M059J (cell line): ENCODE measurements at places on chromosomes 6 and 20.

- DNase-seq = no peak
These were observed 50.0 kb downstream of the CDH26 start for GRCh38 chr20:60008130-60008808.

DNA sequence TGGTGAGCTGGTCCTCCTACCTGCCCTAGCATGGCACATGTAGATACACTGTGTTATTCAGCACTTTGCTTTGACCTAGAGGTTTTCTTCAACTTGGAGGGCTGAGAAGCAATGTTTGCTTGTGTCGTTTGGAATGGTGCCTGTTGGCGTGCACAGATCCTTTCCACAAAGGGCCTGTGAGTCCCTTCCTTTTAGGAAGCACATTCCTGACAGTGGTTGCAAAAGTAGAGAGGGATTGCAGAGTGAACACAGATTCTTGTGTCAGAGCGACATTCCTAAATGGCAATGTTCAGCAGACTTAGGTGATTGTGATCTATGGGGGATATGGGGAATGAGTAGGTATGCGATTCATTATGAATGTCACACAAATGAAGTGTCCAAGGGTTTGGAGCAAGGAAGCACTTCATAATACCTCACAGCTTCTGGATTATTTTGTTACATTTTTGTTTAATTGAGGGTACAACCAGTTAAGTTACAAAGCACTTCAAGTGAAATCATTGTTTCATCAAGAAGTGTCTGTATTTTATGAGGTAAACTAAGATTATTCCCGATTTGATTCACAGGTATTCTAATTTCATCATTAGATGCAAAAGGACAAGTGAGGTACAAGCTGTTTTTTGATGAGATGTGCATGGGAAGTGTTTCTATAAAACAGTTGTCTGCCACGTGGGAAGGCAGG is 713 bp upstream of the RNF144B start:
- no peak for DNase-seq

DNA sequence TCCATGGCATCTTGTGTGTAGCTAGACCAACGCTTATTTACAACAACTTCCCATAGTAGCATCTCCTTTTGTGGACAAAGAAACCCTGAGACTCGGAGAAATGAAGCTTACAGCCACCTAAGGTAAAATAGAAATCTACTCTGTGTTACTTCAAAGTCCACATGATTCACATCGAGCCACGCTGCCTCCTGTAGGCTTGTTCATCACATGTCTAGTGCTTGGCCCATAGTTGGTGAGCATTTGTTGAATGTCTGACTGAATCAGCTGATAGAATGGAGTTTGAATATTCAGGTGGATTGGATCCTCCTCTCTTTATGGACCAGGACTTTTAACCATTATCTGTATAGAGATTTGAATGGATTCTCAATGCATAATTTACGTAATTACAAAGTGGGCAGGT is 130.7 kb downstream of the CCDC170 start:
- DNase-seq = no peak

DNA sequence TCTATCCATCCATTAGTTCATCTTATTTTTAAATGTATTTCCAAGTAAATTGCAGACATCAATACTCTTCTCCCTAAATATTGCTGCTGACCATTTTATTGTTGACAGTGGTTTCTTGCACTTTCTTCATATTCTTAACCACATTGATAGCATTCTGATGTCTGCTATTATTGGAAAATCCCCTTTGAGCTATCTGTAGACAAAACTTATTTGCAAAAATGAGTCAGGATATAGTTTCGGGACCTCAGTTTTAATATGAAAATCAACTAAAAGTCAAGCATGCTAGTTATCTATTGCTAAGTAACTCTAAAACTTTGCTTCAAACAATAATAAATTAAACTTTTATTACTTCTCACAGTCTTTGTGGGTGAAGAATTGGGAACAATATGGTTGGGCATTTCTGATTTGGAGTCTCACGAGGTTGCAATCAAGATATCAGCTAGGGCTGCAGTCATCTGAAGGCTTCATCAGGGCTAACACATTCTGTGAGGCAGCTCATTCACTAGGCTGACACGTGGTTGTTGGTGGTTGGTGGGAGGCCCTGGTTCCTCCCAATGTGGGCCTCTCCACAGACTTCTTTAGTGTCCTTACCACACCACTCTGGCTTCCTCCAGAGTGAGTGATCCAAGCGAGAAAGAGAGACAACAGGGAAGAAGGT is 32.7 kb downstream of the CD109 start:
- no peak for DNase-seq

- no peak for DNase-seq
These were observed 116.9 kb downstream of the UTRN start for GRCh38 chr6:144401736-144402733.

- no peak for DNase-seq
These were observed 11.7 kb upstream of the FRK start for GRCh38 chr6:116072368-116072767.

DNA sequence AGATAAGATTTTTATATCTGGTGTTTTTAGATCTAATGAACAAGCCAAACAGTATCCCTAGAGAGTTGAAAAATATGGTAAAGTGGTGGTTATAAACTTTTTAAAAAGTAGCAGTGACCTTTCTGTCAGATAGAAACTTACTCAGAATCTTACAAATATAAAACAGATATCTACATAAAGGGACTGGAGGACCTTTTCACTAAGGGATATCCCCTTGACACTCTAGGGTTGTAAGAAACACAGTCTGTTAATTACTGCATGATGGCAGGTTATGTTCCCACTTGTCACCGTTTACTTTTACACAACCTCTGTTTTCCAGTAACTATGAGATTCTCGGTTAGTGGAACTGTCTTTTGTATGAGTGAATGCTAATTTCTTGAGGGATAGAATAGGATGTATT is 11.5 kb downstream of the CFAP206 start:
- DNase-seq = no peak

DNA sequence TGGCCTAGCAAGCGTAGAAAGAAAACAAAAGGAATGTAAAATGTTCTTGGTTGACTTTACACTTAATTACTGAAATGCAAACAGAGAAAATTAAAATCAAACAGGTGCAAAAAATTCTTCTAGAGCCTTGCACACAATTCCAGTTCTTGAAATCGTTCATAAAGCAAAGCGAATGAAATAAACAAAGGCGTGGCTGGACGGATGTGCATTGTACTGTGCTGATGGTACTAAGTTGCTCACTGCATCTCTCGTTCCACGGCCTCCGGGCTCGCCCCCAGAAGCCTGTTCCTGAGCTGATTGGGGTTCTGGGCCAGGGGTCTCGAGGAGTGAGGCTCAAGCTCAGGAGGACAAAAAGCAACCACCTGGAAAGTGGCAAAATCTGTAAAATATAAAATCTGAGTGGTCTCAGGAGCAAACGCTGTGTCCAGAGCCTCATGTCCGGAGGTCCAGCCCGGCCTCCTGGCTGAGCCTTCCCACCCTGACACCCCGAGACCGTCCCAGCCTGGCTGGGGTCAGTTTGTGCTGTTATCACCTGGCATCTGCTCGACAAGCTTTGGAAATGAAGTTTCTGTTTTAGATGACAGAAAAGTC is 71.3 kb downstream of the TTLL2 start:
- no peak for DNase-seq

GRCh38 chr6:92687278-92687677 is 732.1 kb downstream of the EPHA7 start:
- no peak for DNase-seq

DNA sequence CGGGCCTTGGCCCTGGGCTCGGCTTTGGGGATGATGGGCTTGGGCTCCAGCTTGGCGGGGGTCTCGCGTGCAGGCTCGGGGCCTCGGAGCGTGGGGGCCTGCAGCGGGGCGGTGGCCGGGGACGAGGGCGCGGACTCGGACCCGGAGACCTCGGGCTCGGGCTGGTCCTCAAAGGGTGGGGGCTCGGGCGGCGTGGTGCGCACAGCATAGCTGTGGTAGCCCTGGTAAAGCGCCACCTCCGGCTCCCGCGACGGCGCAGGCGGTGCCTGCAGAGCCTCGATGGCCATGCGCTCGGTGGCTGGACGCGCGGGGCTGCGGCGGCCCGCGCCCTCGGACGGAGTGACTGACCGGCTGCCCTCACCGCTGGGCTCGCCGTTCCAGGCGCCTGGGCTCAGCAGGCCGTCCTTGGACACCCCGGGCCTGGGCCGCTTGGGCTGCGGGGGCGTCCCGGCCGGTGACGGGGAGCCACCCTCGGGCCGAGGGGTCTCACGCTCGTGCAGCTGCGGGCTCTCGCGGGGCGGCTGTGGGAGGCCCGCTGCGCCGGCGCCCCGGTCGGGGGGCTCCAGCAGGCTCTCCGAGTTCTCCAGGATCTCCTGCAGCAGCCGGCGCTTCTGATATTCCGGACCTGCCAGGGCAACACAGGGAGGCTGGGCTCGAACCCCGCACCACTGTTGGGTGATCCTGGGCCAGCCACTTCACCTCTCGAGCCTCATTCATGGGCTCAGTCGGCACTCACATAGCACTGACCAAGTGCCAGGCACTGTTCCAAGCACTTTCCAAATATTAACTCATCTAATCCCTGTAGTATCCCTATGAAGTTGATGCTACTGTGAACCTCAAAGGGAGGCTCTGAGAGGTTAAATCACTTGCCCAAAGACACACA is 71.0 kb downstream of the JPH2 start:
- DNase-seq = no peak

GRCh38 chr6:130574146-130574545 is 208.3 kb downstream of the TMEM200A start:
- no peak for DNase-seq

DNA sequence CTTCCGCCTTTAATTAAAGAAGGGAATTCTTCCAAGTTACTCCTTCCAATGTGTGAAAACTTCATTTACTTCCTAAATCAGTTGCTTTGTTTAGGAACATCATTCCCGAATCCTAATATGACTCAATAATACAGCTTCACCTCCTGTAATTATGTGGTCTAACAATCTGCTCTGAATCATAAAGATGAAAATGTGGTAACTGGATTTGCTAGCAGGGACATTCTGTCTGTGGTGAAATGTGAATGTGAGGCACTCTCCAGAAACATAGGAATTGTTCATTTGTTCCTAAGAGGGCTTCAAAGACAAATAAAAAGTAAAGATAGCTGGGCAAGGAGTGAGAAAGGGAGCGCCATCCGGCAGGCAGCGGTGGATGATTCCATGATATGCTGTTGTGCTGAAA is 678.1 kb downstream of the KIF16B start:
- DNase-seq = peak; percentile 68

DNA sequence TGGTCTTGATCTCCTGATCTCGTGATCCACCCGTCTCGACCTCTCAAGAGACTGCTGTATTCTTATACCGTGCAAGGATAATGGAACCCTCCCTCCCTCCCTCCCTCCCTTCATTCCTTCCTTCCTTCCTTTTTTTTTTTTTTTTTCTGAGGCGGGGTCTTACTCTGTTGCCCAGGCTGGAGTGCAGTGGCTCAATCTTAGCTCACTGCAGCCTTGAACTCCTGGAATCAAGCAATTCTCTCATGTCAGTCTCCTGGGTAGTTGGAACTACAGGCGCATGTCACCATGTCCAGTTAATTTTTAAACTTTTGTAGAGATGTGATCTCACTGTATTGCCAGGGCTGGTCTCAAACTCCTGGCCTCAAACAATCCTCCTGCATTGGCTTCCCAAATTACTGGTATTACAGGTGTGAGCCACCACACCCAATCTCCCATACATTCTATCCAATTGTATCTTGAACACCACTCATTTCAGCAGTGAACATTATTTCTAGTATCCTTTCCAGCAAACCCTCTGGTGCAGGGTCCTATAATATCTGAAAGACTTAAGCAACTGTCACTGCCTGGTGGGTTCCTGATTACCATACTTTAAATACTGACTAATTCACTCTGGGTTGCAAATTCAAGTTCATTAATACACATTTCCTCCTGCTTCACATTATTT is 210.0 kb upstream of the ZNF217 start:
- DNase-seq = no peak

- DNase-seq = no peak
These were observed 115.5 kb downstream of the VEGFA start for GRCh38 chr6:43885399-43886066.

GRCh38 chr6:17237246-17237645 is 43.9 kb upstream of the RBM24 start:
- peak; percentile 44 for DNase-seq

- no peak for DNase-seq
These were observed 43.1 kb downstream of the JPH2 start for GRCh38 chr20:44143936-44144335.

- DNase-seq = peak; percentile 75
These were observed 13.9 kb upstream of the KLHL31 start for GRCh38 chr6:53679446-53679933.

GRCh38 chr20:46222521-46223007 is 85.7 kb downstream of the CDH22 start:
- no peak for DNase-seq

DNA sequence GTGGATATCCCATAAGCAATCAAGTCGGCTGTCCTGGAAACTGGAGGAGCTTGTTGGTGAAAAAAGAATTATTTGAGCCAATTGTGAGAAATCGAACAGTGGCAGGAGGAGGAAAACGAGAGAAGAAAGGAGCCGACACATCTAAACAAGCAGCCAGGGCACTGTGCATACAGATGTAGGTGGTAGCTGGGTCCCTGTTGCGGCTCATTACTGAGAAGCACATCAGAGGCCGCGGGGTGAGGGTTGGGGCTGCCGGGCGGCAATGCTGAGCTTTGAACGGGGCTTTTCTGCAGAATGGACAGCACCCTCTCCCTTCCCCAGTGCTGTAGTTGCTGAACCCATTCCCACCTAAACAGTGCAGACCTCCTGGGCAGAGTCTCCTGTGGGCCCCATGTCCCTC is 4.1 kb upstream of the LEMD2 start:
- DNase-seq = no peak

DNA sequence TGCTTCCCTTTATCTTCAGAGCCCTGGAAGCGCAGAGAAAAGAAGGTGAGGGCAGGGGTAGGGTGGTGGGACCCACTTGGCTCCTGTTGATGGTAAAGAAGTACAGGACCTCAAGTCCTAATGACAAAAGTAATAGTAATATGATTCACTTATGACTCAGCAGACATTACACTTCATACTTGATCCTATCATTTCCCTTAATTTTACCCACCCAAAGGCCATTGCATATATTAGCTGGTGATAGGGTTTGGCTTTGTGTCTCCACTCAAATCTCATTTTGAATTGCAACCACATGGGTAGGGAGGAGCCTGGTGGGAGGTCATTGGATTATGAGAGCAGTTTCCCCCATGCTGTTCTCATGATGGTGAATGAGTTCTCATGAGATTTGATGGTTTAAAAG is 880.7 kb downstream of the KIF16B start:
- no peak for DNase-seq

GRCh38 chr20:7728338-7728737 is 211.9 kb downstream of the HAO1 start:
- peak; percentile 26 for DNase-seq

GRCh38 chr6:106103728-106104109 is 17.6 kb downstream of the PRDM1 start:
- DNase-seq = peak; percentile 55

- peak; percentile 88 for DNase-seq
These were observed 106.9 kb downstream of the TRDN start for GRCh38 chr6:123529843-123530242.
